OCI-M1 (cell line): ENCODE measurements at places on chromosomes 13 and 19.

GRCh38 chr19:289651-290371, 1.4 kb downstream of the PLPP2 start:
- DNase-seq = no peak

- DNase-seq = peak; percentile 23
Measured at GRCh38 chr13:88552966-88553365, 881.8 kb downstream of the SLITRK5 start.

DNA sequence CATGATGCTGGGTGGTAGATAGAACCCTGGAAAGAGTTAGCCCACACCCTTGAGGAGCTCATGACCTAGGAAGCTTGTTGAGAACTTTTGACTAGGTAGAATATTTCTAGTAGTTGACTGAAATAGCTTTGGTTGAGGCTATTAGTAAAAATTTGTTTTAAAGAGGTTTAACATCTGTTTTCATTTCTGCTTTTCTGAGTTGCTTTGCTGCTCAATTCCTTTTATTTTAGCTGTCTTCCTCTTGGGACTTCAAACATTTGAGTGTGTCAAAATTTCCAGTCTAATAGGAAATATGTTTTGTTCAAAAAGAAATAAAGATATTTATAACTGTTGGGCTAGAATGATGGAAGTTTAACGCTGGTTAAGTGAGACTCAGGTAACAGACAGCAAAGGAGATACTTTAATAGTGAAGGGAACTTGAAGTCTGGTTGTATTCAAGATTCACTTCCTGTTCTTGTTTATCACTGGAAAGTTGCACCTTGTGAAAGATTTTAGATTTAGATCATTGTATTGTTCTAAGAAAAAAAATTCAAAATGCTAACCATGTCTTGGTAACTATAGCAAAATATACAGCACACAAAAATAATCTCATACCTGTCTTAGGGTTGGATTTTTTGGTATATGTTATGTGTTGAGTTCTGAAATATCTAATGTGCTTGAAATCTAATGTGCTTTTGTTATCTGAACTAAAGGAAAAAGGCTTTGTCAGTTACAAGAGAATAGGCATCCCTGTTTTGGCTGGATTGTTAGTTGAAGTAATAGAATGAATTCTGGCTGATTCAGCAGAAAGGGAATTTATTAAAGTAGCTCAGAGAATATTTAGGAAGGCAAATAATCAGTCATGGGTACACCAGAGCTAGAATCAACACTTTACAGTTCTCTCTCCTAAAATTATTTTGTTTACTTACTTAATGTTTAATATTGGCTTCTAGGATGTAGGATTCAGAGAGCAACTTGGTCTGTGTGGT, 24.4 kb upstream of the GPR18 start:
- no peak for DNase-seq

DNA sequence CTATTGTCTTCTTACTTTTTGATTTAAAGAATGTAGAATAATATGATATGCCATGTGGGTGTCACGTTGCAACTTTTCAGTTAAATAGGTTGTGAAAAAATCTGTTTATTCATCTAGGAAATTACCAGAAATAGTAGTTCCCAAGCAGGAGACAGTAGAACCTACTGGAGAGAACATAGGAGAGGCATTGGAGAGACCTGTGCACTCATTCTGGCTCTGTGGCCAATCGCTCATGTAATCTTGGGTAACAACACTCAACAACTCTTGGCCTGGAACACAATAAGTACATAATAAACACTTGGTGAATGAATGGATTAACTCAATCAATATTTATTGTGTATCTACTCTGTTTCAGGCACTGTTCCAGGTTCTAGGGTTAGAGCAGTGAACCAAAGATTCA, 35.3 kb downstream of the EDNRB start:
- DNase-seq = no peak
